ENCODE measurements at places on chromosomes 2 and 18.
A peak's percentile ranks its signal among the peaks of the same experiment; 100 is the strongest.

- no peak for DNase-seq
Measured at GRCh38 chr2:191155608-191156071, 4.8 kb upstream of the STAT4 start.

DNA sequence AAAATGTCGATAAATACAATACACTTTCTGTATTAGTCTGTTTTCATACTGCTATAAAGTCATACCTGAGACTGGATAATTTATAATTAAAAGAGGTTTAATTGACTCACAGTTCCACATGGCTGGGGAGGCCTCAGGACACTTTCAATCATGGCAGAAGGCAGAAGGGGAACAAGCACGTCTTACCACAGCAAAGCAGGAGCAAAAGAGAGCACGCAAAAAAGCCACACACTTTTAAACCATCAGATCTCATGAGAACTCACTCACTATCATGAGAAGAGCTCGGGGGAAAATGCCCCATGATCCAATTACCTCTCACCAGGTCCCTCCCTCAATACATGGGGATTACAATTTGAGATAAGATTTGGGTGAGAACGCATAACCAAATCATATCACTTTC is 256.7 kb downstream of the ANAPC1 start:
- DNase-seq: no peak

GRCh38 chr18:79991494-79991893 is 3.1 kb upstream of the TXNL4A start:
- no peak for DNase-seq

DNA sequence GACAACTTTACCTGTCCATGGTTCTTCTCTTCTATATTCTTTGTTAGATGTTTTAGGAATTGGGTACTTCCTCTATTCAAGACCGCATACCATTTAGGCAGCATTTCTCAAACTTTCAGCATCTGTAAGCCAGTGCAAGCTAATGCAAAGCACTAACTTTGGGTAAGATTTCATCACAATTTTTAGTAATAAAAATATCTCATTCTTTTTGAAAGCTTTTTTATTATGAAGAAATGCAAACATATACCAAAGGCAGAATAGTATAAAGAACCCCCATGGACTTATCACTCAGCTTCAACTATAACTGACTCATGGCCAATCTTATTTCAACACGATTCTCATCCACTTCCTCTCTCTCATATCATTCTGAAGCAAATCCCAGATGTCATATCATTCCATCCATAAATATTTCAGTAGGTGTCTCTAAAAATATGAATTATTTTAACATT is 32.9 kb downstream of the INO80C start:
- no peak for DNase-seq

- DNase-seq: no peak
Measured at GRCh38 chr2:10400568-10400977, 47.6 kb downstream of the ODC1 start.

DNA sequence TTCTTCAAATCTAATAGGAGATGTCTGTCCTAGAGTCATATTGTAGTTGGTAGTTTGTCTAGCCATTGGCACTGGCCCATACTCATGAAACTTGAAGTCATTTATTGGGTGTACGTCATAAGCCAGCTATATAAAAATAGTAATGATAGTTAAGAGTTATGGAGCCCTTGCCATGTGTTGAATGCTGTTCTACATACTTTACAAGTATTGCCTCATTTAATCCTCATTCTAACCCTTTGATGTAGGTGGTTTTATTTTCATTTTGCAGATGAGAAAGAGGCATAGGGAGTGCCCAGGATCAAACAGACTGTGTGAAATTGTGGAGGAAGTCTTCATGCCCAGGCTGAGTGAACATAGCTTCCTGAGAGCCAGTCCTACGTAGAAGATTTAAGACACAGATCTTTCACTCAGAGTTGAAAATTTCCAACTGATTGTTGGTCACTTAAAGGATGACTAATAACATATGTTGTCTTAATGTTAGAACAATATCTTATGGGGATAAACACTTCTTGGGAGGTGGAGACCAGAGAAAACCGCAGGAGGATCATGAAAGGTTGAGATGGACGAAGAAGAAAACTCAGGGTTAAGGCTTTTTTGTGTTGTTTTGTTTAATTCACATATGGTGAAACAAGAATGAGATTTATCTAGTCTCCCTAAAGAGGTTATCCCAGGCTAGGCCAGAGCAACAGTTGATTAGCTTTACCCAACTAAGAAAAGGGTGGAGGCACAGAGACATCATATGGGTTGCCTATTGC is 156.0 kb downstream of the CERS6 start:
- DNase-seq: no peak

- peak; percentile 80 for DNase-seq
Measured at GRCh38 chr2:109614715-109615636, 812 bp downstream of the SOWAHC start.

DNA sequence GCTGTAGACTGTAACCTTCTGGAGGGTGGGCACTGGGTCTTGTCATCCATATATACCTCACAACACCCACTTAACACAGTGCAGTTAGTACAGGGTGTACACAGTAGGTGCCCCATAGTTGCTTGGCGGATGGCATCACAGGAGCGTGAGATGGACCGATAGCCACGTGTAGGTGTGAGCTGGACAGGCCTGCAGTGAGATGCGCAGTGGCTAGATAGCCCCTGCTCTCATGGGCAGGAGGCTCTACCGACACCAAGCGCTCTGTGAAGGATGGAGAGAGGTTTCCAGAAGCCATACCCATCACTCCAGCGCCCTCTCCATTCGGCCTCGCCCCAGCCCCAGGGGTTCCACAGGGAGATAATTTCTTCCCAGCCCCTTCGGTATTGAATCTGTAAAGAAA is 49.5 kb downstream of the CAPN13 start:
- DNase-seq: no peak

DNA sequence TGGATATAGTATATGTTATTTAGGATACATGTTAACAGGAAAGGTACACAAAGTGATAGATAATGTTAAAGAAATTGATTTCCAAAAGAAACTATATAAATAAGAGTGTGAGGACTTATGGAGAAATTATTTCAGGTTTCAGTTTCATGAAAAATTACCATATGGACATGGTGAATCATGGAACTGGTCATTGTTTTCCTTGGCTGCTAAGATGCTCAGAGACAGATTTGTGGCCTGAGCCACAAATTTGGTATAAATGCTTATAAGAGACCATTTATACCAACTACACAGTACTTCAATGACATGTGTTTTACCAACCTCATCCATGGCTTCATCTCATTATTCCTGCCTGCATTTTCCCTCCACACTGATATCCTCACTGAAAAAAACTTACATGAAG is 188.1 kb downstream of the FMNL2 start:
- no peak for DNase-seq

DNA sequence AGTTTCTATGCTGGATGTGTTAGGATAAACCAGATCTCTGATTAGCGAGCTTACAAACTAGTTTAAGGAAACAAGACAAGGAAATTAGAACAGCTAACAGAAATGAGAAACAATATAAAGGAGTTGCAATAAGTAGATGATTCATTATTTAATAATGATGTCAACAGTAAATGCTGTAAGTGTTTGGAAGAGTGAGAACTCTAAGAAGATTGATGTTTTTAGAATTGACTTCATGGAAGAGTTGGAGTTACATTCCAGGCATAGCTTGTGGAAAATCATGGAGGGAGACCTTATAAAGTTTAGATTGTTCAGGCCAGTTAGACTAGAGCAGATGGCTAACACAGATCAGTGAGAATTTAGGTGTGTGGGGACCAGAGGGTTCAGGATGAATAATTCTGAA is 32.6 kb downstream of the PPP1R1C start:
- DNase-seq: no peak

GRCh38 chr2:12278217-12278750 is 438.5 kb upstream of the TRIB2 start:
- DNase-seq: no peak

- no peak for DNase-seq
Measured at GRCh38 chr2:43174368-43174916, 52.0 kb downstream of the ZFP36L2 start.

- no peak for DNase-seq
Measured at GRCh38 chr2:106053581-106053980, 140.5 kb downstream of the UXS1 start.

DNA sequence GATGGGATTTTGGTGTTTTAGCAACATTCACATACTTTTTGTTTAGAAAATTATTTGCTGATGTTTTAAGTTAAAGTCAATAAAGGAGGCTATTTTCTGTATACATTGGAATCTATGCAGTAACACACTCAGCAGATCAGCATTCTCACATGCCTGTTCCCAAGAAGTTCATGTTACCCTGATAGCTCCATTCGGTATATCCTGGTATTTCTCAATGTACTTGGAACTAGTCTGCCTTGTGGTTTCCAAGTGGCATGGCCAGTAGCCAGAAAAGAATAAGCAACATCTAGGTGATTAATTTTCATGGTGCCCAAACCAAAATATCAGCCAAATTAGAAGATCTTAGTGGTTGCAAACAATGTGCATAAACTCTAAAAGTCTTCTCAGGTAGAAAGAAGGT is 5.2 kb upstream of the NCAPH start:
- DNase-seq: no peak
